ENCODE measurements at places on chromosomes 16 and 17.

GRCh38 chr17:48753794-48754499 is 25.4 kb upstream of the HOXB13 start:
- no peak for DNase-seq

GRCh38 chr17:4527134-4527533 is 28.1 kb downstream of the MYBBP1A start:
- no peak for DNase-seq

- no peak for DNase-seq
Observed at GRCh38 chr16:51150165-51150887, 744 bp downstream of the SALL1 start.

GRCh38 chr16:15829460-15829859 is 27.4 kb downstream of the MYH11 start:
- DNase-seq, result peak; percentile 5

DNA sequence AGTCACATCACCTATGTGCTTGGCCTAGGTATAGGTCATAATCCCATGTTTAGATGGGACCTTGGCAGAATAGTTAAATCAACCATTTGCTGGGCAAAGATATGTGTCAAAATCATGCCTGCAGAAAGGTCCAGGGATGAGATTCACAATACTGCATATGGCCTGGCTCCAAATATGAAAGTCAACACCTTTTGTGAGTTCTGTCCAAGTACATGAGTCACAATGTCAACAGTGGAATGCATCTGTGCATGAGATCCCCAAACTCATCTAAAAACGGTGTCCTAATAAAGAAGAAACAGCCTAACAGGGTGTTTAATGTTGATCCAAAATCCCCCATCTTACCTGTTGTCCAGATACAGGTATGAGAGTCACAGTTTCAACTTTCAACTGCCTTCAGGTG is 1847.5 kb downstream of the TP53TG3F start:
- no peak for DNase-seq

GRCh38 chr17:79923974-79924638 is 84.9 kb upstream of the CBX4 start:
- DNase-seq, result peak; percentile 38

DNA sequence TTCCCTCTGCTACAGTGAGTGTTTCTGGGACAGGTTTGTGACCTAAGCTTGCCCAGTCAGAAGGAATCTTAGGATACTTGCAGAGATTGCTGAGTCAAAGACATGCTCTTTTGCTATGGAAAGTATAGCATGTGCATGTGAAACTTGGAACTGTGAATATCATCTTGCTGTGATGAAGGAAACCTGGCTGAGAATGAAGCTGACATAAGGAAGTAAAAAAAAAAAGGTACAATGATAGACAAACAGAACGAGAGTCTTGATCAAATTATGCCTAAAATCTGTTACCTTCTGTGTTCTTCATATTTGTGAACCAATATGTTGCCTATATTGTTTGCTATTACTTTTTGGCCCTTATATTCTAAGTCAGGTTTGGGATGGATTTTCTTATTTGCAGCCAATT is 525.7 kb downstream of the NPIPA7 start:
- no peak for DNase-seq

GRCh38 chr17:9179602-9180001 is 158.3 kb downstream of the NTN1 start:
- DNase-seq, result no peak

DNA sequence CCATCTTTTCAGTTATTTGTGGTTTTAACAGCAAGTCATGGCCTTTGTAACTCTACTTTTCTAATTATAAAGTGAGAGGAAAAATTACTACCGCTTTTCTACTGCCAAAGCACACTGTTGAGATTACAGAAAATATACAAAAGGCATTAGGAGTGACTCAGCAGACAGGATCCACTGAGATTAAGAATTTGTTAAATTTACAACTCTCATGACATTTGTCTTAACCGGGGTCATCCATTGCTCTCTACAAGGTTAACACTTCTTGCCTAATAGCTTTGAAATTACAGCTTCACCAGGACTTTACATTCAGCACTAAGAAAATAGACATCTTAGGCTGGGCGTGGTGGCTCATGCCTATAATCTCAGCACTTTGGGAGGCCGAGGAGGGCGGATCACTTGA is 93.4 kb downstream of the SSH2 start:
- DNase-seq, result no peak

GRCh38 chr16:82623241-82623640 is 3.5 kb upstream of the CDH13 start:
- DNase-seq, result no peak

DNA sequence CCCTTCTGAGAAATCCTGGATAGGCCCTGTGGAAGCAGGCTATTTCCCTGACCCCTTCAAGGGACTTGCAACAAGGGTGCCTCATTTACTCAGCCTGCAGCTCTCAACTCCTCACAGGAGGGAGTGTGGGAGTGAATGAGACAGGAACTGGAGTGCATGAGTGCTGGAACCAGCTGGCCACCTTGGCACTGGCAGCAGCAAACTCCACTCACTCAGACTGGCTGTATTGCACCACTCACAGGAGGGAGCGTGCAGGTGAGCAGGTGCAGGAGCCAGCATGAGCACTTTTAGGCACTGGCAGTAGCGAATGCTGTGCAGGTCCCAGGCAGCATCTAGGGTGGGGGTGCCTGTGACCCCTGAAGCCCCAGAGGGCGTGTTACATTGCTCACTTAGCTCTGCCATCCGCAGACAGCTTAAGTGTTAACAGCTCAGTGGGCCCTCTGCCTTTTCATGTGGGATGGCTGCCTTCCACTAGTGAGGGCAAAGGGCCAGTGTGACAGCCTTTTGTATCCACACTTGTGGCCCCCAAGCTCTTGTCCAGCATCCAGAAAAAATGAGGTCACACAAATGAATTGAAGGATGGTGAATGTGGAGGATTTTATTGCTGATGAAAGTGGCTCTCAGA is 11.0 kb upstream of the ZNHIT3 start:
- peak; percentile 26 for DNase-seq

- no peak for DNase-seq
Observed at GRCh38 chr17:75371981-75372380, 33.5 kb downstream of the GRB2 start.

- DNase-seq, result peak; percentile 28
Observed at GRCh38 chr16:30526137-30526822, at the start of gene ZNF768. Gene ZNF768, minus strand, starts transcription at chr16:30526566. Its CDS starts 153 bp downstream, at chr16:30526413.

DNA sequence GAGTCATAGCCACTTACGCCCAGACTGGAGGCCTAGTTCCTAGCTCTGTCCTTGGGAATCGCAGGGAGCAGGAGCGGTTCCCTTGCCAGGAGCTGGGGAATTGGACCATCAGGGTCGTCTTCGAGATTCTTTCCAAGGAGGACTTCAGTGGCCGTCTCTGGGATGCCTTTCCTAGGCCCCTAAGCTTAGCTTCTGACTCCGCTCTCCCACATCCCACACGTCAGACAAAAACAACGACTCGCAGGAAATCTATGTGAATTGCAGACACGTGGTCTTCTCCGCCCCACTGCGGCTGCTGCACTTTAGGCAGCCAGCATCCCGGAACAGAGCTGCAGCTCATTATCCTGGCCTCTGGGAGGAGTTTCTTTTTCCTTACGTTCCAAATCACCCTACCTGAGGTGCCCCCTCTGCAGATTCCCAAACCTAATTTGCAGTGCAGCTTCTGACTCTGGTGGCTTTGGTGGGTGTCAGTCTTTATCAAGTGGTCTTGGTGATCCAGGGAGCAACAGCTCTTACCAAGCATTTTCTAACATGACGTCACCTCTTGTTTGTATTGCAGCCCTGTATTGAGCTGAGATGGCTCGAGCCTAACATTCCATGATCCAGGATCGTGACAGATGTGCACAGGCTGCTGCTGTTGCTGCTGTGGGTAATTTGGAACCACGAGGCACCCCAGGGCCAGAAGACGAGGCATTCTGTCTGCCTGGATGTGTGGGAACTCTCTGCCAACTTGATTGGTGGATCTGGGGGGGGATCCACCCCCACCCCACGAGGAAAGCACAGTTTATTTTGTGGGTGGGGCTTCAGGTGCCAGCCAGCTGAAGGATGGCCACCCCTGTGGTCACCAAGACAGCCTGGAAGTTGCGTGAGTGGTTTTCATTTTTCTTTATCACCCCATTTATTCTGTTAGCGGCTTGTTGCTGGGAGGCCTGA is 1.1 kb downstream of the KATNB1 start:
- DNase-seq, result peak; percentile 49

DNA sequence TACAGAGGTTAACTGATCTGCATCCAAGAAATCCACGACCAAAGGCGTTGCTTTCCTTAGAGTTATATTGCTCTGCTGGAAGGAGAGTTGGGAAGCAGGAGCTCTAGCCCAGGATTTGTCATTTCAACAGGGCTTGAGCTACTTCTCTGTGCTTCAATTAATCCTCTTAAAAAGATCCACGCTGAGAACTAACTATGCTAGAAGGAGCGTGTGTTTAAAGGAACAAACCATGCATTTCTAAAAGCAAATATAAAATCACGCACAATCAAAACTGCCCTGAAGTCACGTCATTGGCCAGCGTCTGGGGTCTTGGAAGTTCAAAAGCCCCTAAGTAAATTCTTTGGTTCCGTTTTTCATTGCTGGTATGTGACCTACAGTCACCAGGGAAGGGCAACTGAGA is 1.1 kb downstream of the ARL6IP1 start:
- no peak for DNase-seq

GRCh38 chr17:28570716-28571360 is 486 bp downstream of the PIGS start:
- peak; percentile 45 for DNase-seq

GRCh38 chr17:17987901-17988300 is 15.2 kb downstream of the DRC3 start:
- no peak for DNase-seq

GRCh38 chr17:7644775-7645174 is 6.0 kb upstream of the ATP1B2 start:
- no peak for DNase-seq

GRCh38 chr17:78995022-78995760 is 14.4 kb downstream of the CANT1 start:
- no peak for DNase-seq

DNA sequence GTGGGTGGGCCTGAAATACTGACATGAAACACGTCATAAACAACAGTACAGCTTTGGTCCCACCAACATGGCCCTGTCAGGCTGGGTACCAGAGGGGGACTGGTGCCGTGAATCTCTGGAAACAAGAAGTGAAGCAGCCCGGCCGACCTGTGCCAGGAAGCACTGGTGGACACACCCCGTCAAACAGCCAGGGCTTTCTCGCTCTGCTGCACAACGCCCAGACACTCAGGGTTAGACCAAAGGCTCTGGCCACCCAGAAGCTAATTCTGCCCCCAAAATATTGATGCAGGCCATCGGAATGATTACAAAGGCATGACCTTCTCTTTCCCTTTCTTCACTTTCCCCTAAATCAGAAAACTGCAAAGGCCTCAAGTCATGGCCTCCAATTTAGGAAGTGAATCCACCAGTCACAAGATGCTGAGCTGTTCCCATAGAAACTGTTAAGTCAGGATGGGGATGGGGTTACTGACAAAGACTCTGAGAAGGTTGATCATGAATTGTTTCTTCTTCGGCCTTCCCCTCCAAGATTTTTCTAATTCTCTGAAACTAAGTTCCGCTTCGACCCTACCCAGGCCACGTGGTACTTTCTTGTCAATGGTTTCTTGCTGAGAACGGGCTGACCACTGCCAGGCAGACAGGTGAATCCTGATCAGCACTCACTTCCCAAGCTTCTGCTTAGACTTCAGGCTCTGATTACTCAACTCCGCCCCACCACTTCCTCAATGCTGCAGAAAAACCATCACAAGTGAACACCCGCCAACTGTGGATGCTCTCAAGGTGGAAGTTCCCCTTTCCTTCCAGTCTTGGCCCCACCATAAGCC is 6.7 kb downstream of the PITPNA start:
- DNase-seq, result peak; percentile 70

DNA sequence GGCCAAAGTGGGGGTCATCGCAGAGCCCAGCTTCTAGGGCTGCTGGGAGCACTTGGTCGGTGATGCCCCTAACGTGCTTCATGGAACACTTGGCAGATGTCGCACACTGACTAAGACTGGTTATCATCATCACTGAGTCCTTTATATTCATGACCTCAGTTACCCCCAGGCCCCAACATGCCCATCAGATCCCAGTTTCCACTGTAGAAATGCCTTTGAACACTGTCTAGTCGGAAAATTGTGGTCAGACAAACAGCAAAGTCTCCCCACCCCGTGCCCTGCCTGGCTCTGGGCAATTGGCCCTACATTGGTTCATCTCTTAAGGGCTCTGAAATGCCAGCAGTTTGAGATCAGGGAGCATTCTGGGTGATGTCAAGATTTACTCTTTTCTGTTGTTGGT is 51.3 kb downstream of the NKD1 start:
- DNase-seq, result no peak

GRCh38 chr17:50346313-50347116 is 589 bp downstream of the XYLT2 start:
- DNase-seq, result no peak

DNA sequence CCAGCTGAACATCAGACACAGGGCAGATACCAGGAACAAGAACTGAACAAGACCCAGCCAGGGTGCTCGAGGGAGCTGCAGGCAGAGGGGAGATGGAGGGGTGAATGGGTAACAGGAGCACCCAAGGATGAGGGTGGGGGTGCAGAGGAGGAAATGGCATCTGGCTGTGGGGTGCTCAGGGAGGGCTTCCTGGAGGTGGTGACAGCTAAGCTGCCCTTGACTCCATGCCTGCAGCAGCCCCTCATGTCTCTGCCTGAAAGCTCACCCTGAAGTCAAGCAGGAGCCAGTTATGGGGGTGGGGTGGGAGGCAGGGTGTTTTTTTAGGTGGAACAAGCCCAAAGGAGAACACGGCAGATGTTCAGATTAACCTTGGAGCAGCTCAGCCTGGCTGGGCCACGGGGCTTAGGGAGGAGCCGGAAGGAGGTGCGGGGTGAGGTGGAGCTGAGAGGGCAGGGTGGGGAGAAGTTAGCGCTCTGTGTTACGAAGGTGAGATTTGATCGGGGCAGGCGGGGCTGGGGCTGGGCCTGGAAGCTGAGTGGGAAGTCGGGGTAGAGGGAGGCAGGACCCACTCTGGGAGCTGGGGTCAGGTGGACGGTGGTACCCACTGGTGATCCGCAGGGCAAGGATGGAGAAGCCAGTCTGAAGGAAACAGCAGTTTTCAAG is 143.0 kb downstream of the ENGASE start:
- DNase-seq, result no peak

- no peak for DNase-seq
Observed at GRCh38 chr16:17439580-17439979, 31.2 kb downstream of the XYLT1 start.

DNA sequence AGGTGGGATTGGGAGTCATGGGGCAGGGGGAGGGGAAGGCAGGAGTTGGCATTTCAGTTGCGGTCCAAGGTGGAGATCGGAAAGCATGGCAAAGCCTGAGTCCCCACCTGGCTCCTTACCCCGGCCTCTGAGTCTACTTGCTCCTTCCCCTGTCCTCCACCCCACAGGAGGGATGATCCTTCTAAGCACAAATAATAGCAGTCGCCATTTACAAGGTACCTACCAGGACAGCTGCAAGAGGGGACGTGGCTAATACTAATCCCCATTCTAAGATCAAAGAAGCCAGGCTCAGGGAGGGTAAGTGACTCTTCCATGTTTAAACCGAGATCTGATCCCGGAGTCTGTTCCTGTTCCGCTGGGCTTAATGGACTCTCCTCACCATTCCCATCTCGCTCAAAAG is 396.3 kb downstream of the SLC39A11 start:
- DNase-seq, result no peak
